ENCODE measurements at places on chromosomes 2 and 18.

GRCh38 chr2:119472749-119473148, 41.1 kb downstream of the TMEM37 start:
- no peak for DNase-seq

DNA sequence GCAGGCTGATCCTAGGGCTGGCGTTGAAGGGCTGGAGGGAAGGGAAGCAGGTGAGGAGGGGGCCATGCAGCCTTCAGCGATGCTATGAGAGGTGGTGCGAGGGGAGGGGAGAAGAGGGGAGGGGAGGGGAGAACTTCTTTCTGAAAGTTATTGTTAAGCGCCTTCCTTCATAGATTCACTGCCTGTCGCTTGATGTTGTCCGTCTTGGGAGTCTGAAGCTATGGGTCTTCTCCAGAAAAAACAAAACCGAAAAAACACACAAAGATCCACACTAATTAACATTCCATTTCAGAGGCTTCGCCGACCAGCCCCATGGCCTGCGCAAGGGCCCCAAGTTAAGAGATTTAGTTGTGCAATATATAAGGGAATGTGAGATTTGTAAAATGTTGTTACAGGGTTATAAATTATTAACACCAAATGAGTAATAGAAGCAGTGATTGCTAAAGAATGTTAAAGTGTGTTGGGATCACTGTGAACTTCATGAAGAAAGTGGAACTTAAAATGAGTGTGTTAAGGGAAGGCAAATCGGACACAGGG, 758 bp downstream of the CFAP221 start:
- no peak for DNase-seq

GRCh38 chr2:232511336-232511890, 8.8 kb upstream of the PRSS56 start:
- no peak for DNase-seq

- no peak for DNase-seq
Measured at GRCh38 chr18:55609160-55609825, 21.3 kb upstream of the TCF4 start.

DNA sequence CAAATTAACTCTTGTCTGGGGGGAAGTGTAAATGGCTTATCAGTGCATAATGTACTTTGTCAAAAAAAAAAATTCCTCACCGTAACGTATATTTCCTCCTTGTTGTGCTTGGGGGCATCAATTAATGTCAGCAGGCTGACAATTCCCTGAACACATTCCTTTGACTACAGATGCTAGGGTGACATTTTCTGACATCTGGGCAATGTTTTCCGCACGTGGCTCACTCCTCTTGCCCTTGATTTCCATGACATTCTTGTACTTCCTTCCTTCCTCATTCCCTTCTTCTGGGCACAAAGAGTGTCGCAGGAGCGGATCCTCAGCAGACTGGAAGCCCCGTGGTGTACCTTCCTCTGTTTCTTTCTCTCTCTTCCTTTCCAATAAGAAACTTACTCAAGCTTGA, 173.7 kb downstream of the SP3 start:
- no peak for DNase-seq

- DNase-seq: no peak
Measured at GRCh38 chr18:50796495-50796894, 23.3 kb downstream of the MRO start.

- no peak for DNase-seq
Measured at GRCh38 chr2:80153151-80153550, 151.4 kb downstream of the LRRTM1 start.

DNA sequence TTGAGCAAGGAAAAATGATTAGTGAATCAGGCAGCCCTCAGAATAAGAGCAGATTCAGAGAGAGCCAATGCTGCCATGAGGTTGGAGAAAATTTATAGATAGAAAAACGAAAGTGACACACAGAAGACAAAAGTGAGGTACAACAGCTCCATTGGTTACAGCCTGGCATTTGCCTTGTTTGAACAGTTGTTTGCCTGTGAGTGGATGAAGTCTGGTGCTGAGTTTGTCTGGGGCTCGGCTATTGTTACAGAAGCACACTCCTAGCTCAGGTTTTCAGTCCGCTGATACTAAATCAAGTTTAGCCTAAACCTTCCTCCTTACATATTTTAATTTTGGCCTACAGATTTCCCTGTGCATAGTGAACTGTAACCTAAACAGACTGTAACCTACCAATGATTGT, 387.8 kb upstream of the RAB12 start:
- no peak for DNase-seq

DNA sequence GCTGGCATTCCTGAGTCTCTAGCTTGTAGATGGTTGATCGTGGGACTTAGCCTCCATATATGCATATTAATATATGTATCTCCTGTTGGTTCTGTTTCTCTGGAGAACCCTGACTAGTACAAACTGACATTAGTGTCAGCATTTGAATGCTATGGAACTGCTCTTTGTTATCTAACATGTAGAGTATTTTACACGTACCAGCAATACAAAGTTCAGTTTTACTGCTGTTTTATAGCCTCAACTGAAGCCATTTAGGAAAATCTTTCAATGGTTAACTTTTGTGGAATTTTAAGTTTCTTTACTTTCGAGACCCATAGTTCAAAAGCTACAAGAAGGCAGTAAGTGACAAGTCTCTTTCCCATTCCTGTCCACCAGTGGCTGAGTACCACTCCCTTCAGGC, 418.4 kb downstream of the NUP35 start:
- no peak for DNase-seq

DNA sequence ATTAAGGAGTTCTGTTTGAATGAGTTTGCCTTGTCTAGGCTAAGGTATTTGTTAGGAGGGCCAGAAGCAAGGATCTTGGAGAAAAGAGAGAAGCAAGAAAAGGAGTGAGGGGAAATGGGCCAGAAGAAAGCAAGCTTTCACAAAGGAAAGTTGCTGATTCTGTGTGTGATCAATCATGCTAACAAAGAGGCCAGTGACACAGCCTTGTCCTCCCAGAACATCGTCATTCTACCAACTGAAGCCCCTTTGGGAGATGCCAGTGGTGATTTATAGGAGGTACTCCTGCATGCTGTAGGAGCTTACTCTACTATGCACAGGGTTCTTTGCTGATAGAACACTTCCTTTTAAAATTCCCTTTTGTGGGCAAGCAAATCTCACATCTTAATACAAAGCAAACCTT, 449.2 kb upstream of the SPRED2 start:
- no peak for DNase-seq

- no peak for DNase-seq
Measured at GRCh38 chr2:101718993-101719571, 21.6 kb downstream of the MAP4K4 start.

DNA sequence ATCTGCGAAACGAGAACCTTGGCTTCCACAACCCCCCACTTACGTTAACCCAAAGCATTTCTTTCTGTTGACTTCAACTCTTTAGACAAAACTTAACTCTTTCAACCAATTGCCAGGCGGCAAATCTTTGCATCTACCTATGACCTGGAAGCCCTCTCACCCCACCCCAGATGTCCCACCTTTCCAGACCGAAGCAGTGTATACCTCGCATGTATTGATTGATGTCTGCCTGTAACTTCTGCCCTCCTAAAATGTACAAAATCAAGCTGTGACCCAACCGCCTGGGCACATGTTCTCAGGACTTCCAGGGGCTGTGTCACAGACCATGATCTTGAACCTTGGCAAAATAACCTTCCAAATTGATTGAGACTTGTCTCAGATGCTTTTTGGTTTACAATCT, 12.3 kb downstream of the AQP12B start:
- no peak for DNase-seq

GRCh38 chr2:192035731-192036442, 158.8 kb downstream of the TMEFF2 start:
- DNase-seq: no peak

- DNase-seq: no peak
Measured at GRCh38 chr2:4979111-4979510, 713.1 kb upstream of the SOX11 start.

- no peak for DNase-seq
Measured at GRCh38 chr2:26203906-26204305, 31.0 kb downstream of the GAREM2 start.

DNA sequence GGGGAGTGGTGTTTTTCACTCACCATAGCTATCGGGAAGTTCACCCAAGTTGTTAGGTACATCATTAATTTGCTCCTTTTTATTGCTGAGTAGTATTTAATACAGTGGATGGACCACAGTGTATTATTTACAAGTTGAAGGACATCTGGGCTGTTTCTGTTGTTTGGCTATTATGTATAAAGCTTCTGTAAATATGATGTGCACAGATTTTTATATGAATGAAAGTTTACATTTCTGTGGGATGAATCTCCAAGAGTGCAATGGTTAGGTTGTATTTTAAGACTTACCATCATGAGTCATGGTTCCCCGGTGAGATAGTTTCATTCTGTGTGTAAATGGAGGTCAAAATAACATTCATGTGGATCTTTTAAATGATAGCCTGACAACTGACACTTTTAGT, 337.4 kb downstream of the PTPRM start:
- DNase-seq: no peak

DNA sequence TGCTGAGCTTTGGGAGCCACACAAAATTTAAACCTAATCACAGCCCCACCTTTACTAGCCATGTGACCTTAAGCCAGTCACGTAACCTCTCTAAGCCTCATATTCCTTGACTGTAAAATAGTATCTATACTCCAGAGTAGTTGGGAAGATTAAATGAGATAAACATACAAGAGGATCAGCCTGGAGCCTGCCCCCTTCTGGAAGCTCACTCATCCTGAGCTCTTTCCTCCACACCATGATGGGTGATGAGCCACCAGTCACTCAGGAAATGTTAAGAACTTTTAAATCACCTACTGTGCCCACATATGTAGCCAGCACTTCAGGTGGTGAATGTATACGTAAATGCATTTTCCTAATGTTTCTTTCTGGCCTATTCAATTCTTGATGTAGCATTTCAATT, 195.9 kb upstream of the DDX18 start:
- DNase-seq: no peak

DNA sequence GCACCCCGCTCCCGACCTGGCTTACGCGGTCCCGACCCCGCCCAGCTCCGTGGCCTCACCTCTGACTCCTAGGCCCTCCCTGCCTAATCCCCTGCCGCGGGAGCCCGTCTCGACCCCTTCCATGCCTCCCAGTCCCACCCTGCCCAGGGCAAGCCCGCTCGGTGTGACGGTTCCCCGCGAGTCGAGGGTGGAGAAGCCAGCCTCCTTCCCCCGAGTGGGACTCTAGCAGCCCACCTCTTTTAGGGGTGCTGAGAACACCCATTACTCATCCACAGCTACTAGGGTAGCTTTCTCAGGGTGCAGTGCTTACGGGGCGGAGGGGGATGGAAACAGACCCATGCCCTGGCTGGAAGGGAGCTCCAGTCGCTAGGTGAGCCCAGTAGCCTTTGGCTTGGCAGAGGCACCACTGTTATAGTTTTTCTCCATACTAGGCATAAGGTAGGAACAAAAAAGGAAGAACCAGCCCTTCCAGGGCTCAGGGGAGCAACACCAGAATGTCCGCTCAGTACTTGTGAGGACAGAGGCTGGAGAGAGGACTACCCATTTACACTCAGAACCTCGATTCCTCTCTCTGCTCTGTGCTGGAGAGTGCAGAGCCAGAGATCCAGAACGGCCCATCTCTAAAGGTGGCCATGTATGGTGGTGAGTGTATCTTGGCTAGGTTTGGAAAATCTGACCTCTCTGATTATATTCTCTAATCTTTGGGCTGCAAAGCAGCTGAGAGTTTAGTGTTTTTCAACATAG, 606 bp downstream of the AGBL5 start:
- DNase-seq: no peak

GRCh38 chr2:69450735-69451416, 13.6 kb upstream of the NFU1 start:
- no peak for DNase-seq

GRCh38 chr18:75574187-75574586, 146.7 kb upstream of the SMIM21 start:
- no peak for DNase-seq

GRCh38 chr18:56921896-56922480, 224.9 kb upstream of the BOD1L2 start:
- no peak for DNase-seq

GRCh38 chr2:221610675-221611074, 38.6 kb upstream of the EPHA4 start:
- DNase-seq: no peak

DNA sequence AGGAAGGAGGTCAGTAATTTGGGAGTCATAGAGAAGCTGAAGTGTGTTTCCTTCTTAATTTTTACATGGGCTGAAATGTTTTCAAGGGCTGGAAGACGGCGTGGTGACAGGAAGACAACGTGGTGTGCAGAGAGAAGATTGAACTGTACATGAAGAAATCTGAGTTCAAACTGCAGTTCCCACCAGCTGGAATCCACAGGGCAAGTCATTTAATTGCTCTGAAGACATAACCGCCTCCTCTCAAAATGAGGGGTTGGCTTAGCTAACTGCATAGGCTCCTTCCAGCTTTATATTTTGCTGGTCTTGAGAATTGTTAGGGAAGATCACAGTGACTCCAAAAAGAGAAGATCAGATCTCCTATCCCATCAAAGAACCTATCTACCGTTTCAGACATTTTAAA, 103.9 kb downstream of the SLC8A1 start:
- DNase-seq: no peak

GRCh38 chr2:219174801-219175200, 1.9 kb downstream of the CNPPD1 start:
- no peak for DNase-seq

GRCh38 chr2:20818820-20819219, 4.1 kb downstream of the LDAH start:
- no peak for DNase-seq

GRCh38 chr2:224999754-225000153, 42.5 kb downstream of the DOCK10 start:
- DNase-seq: no peak

GRCh38 chr18:10018289-10018688, 104.5 kb downstream of the VAPA start:
- no peak for DNase-seq

DNA sequence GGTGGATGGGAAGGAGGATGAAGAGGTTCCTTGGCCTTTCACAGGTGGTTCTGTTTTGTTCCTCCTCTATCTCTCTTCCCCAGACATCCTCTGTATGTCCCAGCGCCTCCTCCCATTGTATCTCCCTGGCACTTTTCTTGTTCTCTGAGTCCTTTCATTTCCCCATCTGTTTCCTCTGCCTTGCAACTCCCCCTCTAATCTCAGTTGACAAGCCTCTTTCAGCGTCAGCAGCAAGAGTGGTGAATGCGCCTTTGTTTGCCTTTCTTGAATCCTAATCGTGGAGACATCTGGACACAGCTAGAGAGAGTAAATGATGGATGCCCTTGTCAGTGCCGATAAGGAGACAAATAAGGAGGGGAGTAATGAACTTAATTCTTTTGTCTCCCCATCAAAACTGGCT, 167.0 kb downstream of the NDUFA10 start:
- peak; percentile 11 for DNase-seq
